H4 (cell line): ENCODE measurements at places on chromosomes 6 and 20. TPM values are rescaled to one million over a fixed set of nuclear protein-coding genes. Genes with fewer than 3 reads are reported as not detected.

The DEFB124 gene
- not detected in 2 replicates for total RNA-seq

The CYP39A1 gene
- total RNA-seq, result 6.6 and 23.3 TPM in 2 replicates

The SPEF1 gene
- total RNA-seq, result 0.21 TPM in 1 of 2 replicates, not detected in the other

The RWDD1 gene
- total RNA-seq, result 31.0 and 32.5 TPM in 2 replicates

DNA sequence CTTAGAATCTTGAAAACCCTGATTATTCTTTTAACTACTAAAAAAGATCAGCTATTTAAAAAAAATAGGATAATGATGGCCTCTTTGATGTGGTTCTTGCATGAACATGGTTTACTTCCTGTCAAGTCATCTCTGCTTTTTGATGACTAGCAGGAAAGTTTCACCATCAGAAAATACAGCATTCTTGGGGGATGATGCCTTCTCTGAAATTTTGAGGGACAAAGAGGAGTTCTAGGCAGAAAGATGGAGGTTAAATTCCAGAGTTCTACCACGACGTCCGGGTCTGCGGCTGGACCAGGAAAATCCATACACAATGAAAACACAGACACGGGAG lies 130.4 kb downstream of the OLIG3 start:
- DNase-seq, result peak; percentile 3

DNA sequence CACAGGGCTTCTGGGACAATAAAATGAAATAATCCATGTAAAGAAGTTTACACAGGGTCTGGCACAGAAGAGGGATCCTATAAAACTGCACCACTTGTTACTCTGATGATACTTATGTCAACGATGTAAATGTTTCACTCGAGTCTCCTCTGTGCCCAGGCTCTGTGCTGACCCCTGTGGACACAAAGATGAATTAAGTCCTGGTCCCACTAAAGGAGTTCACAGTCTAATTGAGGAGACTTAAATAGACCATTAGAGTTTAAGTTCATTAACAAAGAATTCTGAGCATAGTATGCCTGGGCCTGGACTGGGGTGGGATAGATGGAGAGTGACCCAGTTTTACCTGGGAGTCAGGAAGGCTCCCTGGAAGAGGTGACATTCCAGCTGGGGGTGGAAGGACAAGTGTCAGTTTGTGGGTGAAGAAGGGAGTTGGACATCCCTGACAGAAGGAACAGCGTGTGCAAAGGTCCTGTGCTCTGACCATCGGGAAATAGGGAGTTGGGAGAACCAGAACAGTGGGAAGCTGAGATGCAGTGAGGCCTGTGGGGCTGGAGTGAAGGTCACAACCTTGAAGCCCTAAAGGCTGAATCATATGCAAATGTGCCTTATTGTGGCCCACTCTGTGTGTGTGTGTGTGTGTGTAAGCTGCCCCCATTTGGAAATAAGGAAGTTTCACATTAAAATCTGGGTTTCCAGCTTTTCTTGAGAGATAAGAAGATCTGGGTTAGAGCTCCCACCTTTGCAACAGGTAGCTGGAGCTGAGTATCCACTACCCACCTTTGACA lies 1.1 kb downstream of the OCSTAMP start:
- DNase-seq, result no peak

- DNase-seq, result no peak
Measured at GRCh38 chr6:157187182-157188083, 135.9 kb downstream of the TMEM242 start.
